ENCODE measurements at places on chromosomes 6 and 20.

DNA sequence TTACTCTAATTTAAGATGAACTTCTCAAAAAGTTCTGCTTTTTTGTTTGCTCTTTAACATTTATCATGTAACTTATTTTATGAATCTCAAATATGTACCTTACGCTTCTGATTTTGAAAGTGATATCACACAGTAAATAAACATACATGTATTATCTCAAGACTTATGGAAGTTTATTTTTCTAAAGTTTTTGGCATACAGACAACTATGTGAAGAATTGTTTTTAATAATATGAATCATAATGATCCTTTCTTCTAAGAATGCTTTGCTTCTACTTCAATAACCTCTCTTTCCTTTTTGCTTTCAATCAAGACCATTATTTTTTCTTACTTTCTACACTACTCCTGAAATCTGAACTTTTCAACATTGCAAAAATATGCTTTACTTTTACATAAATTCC lies 816.4 kb downstream of the EYS start:
- H3K4me1 ChIP-seq = no peaks in the 10 kb centered on the region
- no peak for DNase-seq
- no peak overlapping the region for H3K4me3 ChIP-seq
- no peaks in the 10 kb centered on the region for H3K27me3 ChIP-seq
- no peak overlapping the region for H3K27ac ChIP-seq
- H3K36me3 ChIP-seq = no peaks in the 10 kb centered on the region

- no peaks in the 10 kb centered on the region for H3K36me3 ChIP-seq
- no peak for DNase-seq
- no peak overlapping the region for H3K27ac ChIP-seq
- no peaks in the 10 kb centered on the region for H3K27me3 ChIP-seq
- no peak overlapping the region for H3K4me3 ChIP-seq
- H3K4me1 ChIP-seq = peaks cover 10% of the 10 kb centered on the region
These were observed 10.2 kb upstream of the PRND start for GRCh38 chr20:4711511-4711910.

DNA sequence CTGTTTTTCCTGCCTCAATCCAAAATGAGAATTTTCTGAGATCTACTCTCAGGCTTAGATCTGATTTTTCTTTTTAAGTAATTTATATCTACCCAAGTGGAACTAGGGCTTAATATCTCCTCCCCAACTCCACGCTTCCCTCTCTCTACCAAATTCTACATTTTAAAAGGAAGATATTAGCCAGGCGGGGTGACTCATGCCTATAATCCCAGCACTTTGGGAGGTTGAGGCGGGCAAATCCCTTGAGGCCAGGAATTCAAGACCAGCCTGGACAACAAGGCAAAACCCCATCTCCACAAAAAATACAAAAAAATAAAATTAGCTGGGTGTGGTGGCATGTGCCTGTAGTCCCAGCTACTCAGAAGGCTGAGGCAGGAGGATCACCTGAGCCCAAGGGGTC lies 61.0 kb downstream of the MTFR2 start:
- peaks cover 19% of the 10 kb centered on the region for H3K36me3 ChIP-seq
- DNase-seq = no peak
- H3K4me1 ChIP-seq = no peaks in the 10 kb centered on the region

- no peak for DNase-seq
- H3K27me3 ChIP-seq = no peaks in the 10 kb centered on the region
- peaks cover 88% of the 10 kb centered on the region for H3K4me1 ChIP-seq
- no peak overlapping the region for H3K27ac ChIP-seq
- H3K36me3 ChIP-seq = no peaks in the 10 kb centered on the region
- H3K4me3 ChIP-seq = no peak overlapping the region
These were observed 80.1 kb downstream of the MRPL14 start for GRCh38 chr6:44047179-44047546.

Measured in esophagus squamous epithelium (tissue), 5 donors.